ENCODE measurements at places on chromosomes 16 and 17.

- no peak for DNase-seq
These were observed 14.4 kb downstream of the SLFN5 start for GRCh38 chr17:35257208-35257659.

DNA sequence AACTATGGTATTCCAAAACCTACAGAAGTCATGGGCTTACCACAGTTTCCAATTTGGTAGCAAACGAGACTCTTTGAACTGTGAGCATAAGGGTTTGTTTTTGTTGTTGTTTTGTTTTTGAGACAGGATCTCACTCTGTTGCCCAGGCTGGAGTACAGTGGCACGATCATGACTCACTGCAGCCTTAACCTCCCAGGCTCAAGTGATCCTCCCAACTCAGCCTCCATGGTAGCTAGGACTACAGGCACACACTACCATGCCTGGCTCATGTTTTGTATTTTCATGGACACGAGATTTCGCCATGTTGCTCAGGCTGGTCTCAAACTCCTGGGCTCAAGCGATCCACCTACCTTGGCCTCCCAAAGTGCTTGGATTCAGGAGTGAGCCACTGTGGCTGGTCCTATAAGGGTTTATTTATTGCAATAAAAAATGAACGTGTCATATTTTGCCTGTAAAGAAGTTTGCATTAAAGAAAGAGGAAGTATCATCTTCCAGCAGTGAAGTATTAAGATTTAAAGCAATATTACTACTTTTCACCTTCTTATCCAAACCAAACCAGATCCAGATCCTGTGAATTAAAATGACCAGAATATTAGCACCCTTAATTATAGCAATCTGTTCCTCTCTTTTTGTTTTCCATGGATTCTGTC, 37.2 kb downstream of the KCNJ2 start:
- DNase-seq, result no peak

GRCh38 chr16:4723071-4723767, 10.9 kb downstream of the ANKS3 start:
- DNase-seq, result no peak

DNA sequence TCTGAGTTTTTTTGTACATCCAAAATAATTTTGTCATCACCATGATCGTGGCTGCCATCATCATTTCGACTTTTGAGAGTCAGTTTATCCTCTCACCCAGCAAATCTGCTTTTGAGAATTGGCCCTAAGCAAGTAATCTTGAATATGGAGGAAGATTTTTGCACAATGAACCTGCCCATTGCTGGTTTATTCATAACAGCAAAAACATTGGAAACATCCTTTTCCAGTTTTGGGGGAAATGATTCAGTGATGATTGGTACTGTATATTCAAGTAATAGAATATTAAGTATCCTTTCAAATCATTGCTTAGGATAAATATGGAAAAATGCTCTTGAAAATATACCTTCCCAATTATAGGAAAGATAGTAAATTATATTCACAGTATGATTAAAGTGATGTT, 53.1 kb downstream of the PRKCA start:
- no peak for DNase-seq

GRCh38 chr16:15031586-15031985, 24.3 kb downstream of the NTAN1 start:
- no peak for DNase-seq

- DNase-seq, result no peak
These were observed 141.2 kb downstream of the AATF start for GRCh38 chr17:37089956-37090355.
